ENCODE measurements at places on chromosomes 5 and 9. TPM values are rescaled to one million over a fixed set of nuclear protein-coding genes. Genes with fewer than 3 reads are reported as not detected.

The HSPB3 gene
- 0.14 TPM for total RNA-seq

The PCDH1 gene
- 3.9 TPM for total RNA-seq

The CYSRT1 gene
- 4.7 TPM for total RNA-seq

The CYLC2 gene
- total RNA-seq: not detected

The PCDHAC2 gene
- 4.2 TPM for total RNA-seq

The NRARP gene
- 3.0 TPM for total RNA-seq

The CCDC152 gene
- total RNA-seq: not detected

The TSLP gene
- total RNA-seq: not detected

The ZBED3 gene
- total RNA-seq: 4.2 TPM

The TAF11L13 gene
- total RNA-seq: not detected

The BNC2 gene
- 8.1 TPM for total RNA-seq

The CCDC192 gene
- total RNA-seq: not detected

The DRD1 gene
- total RNA-seq: 0.07 TPM

The PRDM9 gene
- total RNA-seq: not detected

The C5orf46 gene
- total RNA-seq: not detected

The DNLZ gene
- total RNA-seq: 22.8 TPM

The FOXD4L5 gene
- total RNA-seq: 0.05 TPM

The CDC20B gene
- 0.08 TPM for total RNA-seq

The MACROH2A1 gene
- total RNA-seq: 205 TPM

The ZNF367 gene
- 7.2 TPM for total RNA-seq

The ANKRD55 gene
- 0.06 TPM for total RNA-seq

The TAF1L gene
- not detected for total RNA-seq

The ZNF883 gene
- total RNA-seq: 1.1 TPM

The NRG2 gene
- 2.0 TPM for total RNA-seq

The MARVELD2 gene
- 2.7 TPM for total RNA-seq

The SLC34A3 gene
- total RNA-seq: 0.07 TPM

The ZNF346 gene
- 10.7 TPM for total RNA-seq

The MAST4 gene
- 1.3 TPM for total RNA-seq

The GFPT2 gene
- 62.3 TPM for total RNA-seq

The FREM1 gene
- not detected for total RNA-seq

The EQTN gene
- not detected for total RNA-seq

The UBTD2 gene
- total RNA-seq: 16.7 TPM

The ARHGEF28 gene
- 11.0 TPM for total RNA-seq

The UTP15 gene
- total RNA-seq: 20.7 TPM

The CDC25C gene
- 9.1 TPM for total RNA-seq

The TRIM7 gene
- total RNA-seq: 41.9 TPM

The PRR7 gene
- 21.6 TPM for total RNA-seq

The PSD2 gene
- total RNA-seq: 0.02 TPM

The LHX3 gene
- total RNA-seq: 0.05 TPM

The PRUNE2 gene
- total RNA-seq: 0.09 TPM

The PCDHB13 gene
- 0.06 TPM for total RNA-seq

The ACER2 gene
- total RNA-seq: 3.0 TPM

The SPATA9 gene
- not detected for total RNA-seq

The CCDC180 gene
- total RNA-seq: 0.62 TPM

The TLX3 gene
- total RNA-seq: not detected

The FCN2 gene
- total RNA-seq: not detected

The SAXO1 gene
- total RNA-seq: not detected
